ENCODE measurements at places on chromosomes 5 and 9.

DNA sequence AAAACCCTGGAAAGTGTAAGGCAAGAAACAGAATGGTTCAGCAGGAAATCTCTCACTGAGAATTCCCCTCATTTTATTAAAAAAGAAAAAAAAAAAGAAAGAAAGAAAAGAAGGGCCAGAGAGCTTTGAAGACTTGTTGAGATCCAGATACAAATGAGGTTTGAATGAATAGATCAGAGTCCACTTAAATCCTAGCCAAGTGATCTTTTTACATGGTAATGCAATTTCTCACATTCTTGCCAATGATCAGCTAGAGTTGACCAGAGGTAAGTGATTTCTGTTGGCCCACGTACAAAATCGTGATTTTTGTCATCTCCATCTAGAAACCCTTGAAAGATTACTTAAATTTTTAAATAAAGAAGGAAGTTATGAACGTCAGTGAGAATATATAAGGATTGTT, 261.5 kb upstream of the PCSK5 start:
- no peak for DNase-seq

GRCh38 chr5:141326088-141326854, 4.0 kb upstream of the PCDHGA1 start:
- peak; percentile 64 for DNase-seq

- peak; percentile 94 for DNase-seq
Measured at GRCh38 chr5:132963171-132964104, at the start of gene AFF4. Gene AFF4, minus strand, starts transcription at chr5:132963634. Its CDS starts 26,445 bp downstream, at chr5:132937189.

- DNase-seq: no peak
Measured at GRCh38 chr9:136743639-136744211, 985 bp upstream of the LCN10 start.

- DNase-seq: no peak
Measured at GRCh38 chr9:97571664-97572063, 61.5 kb downstream of the TSTD2 start.

GRCh38 chr9:121451586-121451985, 48.1 kb downstream of the GGTA1 start:
- no peak for DNase-seq

Measured in HuH-7 (cell line).